Natural killer cell treated with Interleukin-12 subunit alpha and Interleukin-12 subunit beta and Interleukin-15 and Interleukin-18, amount 100 ng/mL, for 72 hours (primary cell): ENCODE measurements at places on chromosomes 3 and 15. TPM values are rescaled to one million over a fixed set of nuclear protein-coding genes. Genes with fewer than 3 reads are reported as not detected.

GRCh38 chr3:141052201-141053069 lies 1.3 kb downstream of the SPSB4 start:
- DNase-seq, result no peak

- peak; percentile 62 for DNase-seq
These were observed 49.6 kb downstream of the SMAD3 start for GRCh38 chr15:67114846-67115585.

GRCh38 chr3:60989626-60990441 lies 261.4 kb downstream of the FHIT start:
- no peak for DNase-seq

DNA sequence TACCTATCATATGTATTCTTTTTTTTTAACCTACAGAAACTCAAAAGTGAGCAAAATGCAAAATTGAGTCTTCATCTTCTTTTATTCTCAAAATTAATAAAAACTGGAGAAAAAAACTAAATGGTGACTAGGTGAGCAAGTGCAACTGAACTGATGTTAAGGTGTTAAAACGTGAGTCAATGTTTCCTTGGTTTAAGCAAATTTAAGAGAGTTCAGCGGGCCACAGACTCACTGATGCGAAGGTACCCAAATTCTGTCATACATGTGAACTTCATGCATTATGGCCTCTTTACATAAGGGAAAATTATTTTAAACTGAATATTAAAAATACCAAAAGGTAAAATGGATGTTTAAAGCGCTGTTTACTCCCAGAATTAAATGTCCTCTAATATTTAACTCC lies 206.6 kb downstream of the FOXP1 start:
- DNase-seq, result no peak

Gene ERICH6
- 0.33 TPM for total RNA-seq
